Heart right ventricle (tissue), 16 donors: ENCODE measurements at places on chromosomes 7 and 10. TPM values are rescaled to one million over a fixed set of nuclear protein-coding genes. Genes with fewer than 3 reads are reported as not detected.

DNA sequence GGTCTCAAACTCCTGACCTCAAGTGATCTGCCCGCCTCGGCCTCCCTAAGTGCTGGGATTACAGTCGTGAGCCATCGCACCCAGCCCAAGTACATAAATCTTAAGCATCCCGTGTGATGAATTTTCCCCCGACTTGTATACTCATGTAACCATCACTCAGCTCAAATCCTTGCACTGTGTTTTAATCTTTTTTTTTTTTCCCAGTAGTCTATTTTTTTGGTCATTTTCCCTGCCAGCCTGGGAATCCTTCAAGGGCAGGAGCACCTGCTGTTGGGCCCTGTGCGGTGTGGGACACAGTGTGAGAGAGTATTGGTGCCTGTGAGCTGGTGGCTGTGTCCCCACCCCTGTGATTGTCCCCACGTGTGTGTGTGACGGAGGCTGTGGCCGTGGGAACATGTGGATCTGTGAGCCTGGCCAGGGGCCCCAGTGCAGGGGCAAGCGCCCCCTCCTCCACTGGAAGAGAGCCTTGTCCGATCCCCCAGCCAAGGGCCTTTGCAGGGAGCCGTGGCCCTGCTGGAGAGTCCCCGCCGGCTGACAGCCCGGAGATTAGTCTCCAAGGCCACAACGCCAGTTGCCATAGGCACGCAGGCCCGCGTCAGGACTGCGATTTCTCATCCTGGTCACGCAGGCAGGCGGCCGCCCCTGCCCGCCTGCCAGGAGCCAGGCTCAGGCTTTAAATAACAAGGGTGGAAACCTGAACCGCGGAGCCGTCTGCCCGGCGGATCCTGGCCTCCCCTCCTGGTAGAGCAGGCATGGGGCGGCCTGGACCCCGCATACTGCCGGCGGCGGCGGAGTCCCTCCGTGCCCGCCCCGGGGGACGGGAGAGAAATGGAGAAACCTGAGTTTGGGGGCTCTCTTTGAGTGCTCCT lies 26.5 kb downstream of the GTF2IRD1 start:
- DNase-seq: peak; percentile 82

Gene TMEM26
- 0.59 TPM for total RNA-seq

Gene PRKAR2B
- 42.5 TPM for total RNA-seq

DNA sequence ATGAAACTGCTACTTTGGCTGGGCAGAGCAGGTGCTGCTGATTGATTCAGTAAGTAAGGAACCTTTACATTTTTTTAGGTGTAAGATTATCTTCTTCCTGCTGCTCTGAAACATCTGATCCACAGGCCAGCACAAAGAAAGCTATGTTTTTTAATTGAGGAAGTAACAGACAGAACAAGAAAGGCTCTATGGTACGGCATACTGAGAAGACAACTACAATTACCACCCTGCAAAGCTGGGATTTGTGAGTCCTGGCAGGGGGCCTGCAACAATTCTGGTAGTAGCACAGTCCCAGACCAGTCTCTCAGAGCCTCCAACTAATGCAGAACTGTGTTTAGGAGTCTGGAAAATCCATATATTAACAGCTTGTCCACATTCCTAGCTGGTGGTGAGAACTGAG lies 103.0 kb upstream of the LRRTM3 start:
- no peak for DNase-seq

Gene FAM241B
- total RNA-seq: 6.7 TPM

Gene MTURN
- 27.0 TPM for total RNA-seq

- DNase-seq: peak; percentile 42
These were observed 748 bp downstream of the PHTF2 start for GRCh38 chr7:77799078-77799964.

- DNase-seq: no peak
These were observed 331.6 kb downstream of the BMPER start for GRCh38 chr7:34236839-34237492.

DNA sequence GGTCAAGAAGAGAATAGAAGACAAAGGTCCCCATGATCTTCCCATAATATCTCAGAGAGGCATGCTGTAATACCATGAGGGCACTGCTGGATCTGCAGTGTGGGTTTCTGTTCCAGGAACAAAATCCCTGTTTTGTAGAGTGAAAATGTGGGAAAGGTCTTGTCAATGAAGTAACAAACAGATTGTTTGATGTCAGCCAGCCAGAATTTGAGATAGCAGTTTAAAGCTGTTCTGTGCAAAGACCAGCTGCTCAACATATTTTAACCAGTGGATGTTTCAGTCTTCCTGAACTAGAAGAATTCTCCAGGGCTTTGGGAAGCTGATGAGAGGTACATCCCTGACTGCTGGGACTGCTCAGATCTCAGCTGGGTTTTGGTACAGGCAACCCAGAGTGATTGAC lies 1012.5 kb downstream of the DNAJB9 start:
- no peak for DNase-seq

DNA sequence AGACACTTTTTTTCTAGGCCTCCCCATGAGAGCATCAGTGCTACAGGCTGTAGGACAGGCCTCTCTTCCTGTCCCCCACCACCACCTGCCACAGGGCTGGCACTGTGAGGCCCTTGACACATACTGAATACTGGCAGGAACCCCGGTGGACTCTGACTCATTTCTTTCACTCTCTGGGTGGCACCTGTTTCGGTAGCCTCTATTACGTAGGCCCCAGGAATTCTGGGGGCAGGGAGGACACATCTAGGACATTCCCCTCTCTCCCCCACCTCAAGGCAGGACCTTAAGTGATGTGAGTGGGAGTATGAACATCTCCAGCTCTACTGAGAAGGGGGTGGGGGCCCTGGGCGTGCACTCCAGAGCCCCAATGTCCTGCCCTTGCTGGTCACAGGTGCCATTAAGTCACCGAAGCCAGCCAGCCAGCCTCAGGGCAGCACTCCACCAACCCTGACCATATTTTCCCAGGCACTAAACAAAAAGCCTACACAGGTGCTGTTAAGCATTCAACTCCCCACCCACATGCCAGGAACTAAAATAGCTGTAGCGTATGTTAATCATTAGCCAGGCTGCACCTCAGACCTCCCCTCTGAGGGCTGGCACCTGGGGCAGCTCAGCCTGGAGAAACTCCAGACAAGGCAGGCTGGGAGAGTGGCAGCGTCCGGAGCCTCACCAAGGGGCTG lies 8.9 kb downstream of the ANXA11 start:
- DNase-seq: no peak

Gene GIMAP7
- 7.7 TPM for total RNA-seq

DNA sequence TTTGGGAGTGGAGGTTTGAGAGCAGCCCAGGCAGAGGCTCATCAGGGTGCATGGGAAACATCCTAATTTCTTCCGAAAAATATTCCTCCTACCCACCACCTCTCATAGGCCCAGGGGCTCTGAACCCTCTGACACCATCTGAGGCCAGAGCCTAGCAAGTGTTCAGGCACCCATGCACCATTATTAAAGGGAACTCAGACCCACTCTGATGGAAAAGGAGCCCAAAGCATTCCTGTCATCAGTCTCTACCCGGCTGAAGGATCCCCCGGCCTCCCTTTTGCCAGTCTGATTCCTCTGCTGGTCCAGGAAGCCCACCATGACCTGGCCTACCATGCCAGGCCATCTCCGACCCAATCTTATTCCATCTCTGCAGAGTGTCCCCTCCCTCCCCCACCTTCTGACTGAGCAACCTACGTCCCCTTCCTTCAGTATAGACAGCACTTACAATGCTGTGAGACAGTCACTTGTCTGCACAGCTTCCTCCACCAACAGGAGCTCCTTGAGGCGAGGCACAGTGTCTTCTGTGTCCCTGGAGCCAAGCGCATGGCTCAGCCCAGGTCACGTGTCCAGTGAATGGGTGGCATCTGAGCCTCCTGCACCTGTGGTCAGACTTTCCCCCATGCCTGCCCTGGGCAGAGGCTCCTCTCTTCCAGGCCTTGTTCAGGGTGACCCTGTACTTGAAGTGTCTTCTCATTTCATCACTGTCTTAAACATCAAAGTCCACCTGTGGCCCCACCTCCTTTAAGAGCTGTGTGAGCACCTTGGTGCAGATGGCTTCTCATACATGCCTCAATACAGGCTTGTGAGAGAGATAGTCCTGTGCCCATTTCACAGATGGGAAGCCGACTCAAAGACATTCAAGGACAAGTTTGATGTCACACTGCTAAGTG lies 889 bp upstream of the GPR15LG start:
- DNase-seq: no peak

Gene FAM25A
- not detected for total RNA-seq

DNA sequence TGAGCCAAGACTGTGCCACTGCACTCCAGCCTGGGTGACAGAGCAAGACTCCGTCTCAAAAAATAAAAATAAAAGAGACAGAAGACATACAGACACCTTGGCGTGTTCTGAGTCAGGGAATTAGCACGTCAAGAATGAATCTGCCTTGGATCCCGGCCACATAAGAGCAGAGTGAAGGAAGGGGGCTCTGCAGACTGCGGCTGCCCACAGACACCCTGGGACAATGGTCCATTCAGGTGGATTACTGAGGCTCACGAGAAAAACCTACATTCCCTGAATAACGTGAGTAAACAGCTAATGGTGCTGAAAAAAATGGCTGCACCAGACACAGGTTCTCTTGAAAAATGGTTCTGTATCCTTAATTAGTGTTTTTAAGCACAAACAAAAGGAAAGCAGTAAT lies 100.1 kb upstream of the FGFR2 start:
- no peak for DNase-seq

GRCh38 chr10:132571650-132572544 lies 34.3 kb downstream of the INPP5A start:
- DNase-seq: peak; percentile 64

DNA sequence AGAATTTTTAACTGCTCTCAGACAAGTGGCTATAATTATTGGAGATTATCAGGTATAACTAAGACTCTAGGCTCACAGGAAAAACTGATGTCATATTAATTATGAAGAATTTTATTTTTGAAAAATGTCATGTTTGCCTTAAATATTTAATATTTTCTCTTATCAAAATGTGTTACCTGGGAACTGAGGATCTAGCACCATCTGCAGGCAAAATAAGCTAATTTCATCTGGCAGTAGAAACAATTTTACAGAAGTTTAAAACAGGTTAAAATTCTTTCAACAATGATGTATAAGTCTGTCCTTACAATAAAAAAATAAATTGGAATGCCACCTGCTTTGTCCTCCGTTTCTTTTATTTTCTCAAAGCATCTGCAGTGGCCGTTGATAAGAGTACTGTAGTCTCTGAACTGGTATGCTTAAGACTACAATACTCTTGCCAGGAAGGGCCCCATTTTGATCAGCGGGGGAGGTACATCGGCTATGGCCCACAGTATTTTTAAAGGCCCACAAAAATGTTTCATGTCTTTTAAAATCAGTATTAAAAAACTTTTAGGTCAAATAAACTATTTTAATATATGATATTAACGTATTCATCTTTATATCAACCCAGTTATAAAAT lies 81.3 kb downstream of the VWDE start:
- no peak for DNase-seq

Gene HOXA13
- total RNA-seq: not detected

DNA sequence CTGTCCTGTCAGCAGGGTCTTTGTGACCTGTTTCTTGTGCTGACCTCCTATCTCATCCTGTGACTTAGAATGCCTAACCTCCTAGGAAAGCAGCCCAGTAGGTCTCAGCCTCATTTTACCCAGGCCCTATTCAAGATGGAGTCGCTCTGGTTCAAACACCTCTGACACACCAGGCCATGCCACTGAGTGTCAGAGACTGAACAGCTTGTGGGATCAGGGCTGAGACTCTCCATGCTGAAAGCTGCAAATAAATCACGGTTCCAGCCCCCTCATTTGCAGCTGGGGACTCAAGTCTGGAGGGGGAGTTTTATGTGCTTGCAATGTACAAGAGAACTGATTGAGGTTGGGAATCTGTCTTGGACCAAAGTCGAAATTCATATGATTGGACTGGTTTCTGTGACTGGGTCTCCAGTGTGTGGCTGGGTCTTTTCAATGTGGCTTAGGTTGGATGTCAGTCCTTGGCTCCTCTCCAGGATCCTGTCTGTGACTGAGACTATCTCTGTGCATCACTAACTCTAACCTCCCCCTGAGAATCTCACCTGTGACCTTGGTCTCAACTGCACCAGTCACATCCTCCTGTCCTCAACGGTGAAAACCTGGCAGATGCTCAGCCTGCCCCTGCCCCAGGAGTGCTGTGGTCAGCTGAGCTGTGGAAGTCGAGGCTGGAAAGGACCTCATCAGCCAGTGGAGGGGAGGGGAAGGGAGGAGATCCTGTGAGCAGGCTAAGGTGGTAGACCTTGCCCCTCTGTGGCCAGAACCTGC lies 11.7 kb downstream of the PRF1 start:
- no peak for DNase-seq

DNA sequence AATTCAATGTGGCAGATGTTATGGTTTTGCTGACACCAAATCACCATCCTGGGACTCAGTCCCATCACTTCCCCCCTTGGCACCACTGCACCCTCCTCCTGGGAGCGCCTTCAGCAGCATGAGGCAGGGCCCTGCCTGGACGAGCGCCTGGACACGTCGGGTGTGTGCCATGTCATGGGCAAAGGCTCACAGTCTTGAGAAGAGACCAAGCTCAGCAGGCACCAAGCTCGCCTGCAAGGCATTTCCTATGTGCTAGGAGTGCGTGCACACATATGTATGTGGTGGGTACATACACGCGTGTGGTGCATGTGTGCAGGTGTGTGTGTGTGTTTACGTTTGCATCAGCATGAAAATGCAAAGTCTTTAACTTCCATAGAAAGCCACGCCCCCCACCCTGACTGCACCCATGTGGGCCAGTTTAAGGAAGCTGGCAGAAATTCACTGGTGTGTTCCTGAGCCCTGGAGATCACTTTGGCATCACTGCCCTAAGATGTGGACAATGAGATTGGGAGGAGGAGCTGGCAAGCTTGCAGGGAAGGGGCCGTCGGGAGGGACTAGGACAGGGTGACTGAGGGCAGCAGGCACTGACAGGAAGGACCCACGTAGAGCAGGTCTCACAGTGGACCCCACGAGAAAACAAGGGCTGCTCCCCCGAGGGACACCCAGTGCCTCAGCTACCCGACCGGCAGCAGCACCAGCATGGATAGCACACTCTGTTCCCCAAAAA lies 169.9 kb upstream of the PPP2R2D start:
- no peak for DNase-seq

DNA sequence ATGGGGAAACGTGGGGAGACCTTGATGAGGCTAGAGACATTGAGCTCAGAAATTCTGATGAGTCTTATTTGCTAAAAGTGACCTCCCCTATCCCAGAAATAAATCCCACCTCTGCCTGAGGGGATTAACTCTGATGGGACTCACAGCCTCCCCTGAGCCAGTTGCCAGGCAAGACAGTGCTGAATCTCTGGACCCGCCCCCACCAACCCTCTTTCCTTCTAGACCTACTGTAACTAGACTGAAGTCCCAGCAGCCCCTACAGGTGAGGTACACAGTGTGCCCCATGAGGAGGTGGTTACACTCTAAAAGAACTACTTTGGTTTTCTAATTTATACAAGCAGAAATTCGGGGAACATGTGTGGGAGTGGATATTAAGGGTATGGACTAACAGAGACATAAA lies 42.9 kb downstream of the PTPRE start:
- DNase-seq: no peak

- no peak for DNase-seq
These were observed 551 bp downstream of the IFIT1 start for GRCh38 chr10:89392974-89393373.

GRCh38 chr7:155872678-155873369 lies 60.6 kb upstream of the SHH start:
- no peak for DNase-seq

Gene FXYD4
- total RNA-seq: not detected
